ENCODE measurements at places on chromosomes 1 and 21.

GRCh38 chr1:230792691-230793462 is 45.7 kb downstream of the CAPN9 start:
- DNase-seq: no peak

DNA sequence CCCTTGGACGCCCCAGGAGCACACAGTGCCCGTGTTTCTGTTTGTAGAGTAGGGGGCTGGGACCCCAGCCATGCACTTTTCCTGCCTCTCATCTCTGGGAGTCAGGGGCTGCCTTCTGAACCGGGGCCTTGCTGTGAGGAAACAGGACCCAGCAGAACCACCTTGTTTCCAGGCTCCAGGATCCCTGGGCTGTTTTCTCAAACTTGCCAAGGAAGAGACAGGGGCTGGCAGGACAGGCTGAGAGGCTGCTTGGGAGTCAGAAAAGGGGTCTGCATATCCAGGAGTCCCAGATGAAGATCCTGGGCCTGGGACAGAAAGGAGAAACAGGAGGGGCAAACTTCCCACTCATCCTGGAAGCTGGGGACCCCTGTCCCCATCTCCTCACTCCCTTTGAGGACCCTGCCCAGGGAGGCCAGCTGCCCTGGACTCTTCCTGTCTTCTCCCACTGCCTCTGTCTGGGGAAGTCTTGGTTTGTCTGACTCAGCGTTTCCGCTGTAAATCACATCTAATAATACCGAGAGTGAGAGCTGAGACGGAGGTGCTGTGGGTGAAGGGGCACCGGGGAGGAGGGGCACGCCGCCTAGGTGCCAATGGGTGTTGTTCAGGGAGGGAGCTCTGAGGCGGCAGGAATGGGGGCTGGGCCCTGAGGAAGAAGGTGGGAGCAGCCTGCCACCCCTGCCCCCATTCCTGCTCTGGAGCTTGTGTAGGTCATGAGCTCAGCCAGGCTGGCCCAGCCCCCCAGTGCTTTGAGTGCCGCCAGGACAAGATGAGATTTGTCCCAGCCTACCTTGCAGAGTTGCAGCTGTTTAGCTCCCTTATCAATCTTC is 16.7 kb downstream of the POU3F1 start:
- DNase-seq: peak; percentile 88

DNA sequence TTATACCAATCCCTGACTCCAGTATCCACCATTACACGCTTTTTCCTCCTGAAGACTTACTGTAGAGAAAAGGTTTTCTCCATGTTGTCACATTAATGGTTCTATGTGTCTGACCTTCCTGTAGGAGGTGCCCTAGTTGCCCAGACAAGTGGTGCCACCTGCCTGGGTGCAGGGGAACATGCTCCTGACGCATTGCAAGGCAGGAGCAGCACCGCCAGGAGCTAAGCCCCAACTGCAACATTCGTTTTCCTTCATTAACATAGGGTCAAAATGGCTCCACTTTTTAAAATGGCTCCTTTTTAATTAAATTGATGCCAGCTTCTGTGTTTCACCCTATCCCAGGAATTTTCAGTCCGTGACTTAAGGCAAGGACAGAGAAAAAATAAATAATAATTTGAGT is 220.1 kb upstream of the SAMSN1 start:
- no peak for DNase-seq

DNA sequence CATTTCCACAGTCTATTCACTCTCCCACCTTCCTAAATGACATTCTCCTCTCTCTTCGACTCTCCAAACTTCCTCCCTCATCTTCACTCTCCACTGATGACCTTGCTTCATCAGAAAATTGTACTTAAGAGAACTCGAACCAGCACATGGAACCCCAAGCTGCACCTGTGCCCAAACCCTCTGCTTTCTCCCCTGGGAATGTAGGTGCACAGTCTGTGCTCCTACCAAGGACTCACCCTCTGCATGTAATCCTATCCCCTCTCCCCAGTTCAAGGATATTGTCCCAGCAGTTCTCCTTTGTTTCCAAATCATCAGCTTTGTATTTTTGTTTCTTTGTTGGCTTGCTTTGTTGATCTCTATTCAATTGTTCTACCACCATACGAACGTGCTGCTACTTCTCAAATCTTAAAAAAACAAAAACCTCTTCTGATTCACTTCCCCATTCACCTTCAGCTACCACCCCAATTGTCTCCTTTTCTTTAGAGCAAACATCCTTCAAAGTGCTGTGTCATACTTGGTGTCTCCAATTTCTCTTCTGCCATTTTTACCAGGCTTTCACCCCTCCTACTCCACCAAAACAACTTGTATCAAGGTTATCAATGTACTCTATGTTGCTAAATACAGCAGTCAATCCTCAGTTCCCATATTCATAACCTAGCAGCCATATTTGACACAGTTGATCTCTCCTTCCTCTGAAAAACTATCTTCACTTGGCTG is 26.8 kb downstream of the RAB3B start:
- DNase-seq: no peak

DNA sequence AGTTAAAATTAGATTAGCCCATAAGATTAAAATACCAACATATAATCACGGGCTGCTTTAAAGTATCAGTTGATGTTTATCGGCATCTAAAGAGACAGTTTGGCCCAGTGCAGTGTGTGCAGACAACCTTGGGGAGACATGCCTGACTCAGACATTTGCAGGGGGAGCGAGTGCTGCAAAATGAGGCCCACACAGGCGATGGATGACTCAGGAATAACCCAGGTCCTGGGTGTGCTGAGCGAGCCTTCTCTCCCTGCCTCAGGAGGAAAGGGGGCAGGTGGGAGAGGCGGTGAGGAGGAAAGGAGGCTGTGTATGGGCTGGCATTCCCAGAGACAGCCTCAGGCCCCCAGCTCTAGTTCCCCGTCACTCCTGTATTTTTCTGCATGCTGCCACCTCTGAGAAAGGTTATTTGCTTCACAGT is 9.0 kb downstream of the SLC9A1 start:
- peak; percentile 16 for DNase-seq

DNA sequence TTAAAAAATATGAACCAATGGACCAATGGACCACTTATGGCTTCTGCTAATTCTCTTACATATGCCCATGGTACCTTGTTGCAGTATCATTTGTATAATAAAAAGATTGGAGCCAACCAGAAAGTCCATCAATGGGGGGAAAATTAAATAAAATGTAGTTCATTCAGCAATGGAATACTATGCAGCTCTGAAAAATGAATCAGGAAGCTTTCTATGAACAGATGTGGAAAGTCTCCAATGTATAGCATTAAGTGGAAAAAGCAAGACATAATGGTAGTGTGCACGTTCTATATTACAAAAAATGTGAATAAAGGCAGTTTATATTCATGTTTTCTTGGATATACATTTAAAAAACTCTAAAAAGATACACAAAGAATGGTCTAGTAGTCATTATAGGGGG is 101.3 kb downstream of the KCNJ15 start:
- DNase-seq: no peak

- DNase-seq: peak; percentile 95
These were observed 53.8 kb downstream of the IER5 start for GRCh38 chr1:181142096-181142958.

- no peak for DNase-seq
These were observed 71.4 kb downstream of the CDC7 start for GRCh38 chr1:91572044-91572443.

GRCh38 chr1:211656728-211657127 is 18.7 kb downstream of the NEK2 start:
- no peak for DNase-seq

- no peak for DNase-seq
These were observed 64.2 kb downstream of the SLC45A1 start for GRCh38 chr1:8382051-8382505.

DNA sequence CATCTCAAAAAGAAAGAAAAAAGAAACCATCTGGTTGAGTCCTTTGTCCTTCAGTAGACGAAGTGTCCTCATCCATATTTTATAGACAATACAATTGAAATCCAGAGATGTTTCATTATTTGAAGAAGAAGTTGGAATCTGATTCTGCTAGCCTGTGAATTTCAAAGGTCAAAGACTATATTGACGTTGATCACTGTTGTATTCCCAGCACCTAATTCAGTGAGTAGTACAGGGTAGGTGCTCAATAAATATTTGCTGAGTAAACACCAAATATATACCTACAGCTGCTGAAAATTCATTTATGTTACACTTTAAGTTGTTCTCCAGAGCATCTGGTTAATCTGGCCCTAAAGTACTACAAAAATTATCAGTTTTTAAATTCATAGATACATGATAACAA is 135.2 kb downstream of the CACNA1E start:
- no peak for DNase-seq

- DNase-seq: no peak
These were observed 9.1 kb upstream of the ATP5PO start for GRCh38 chr21:33924766-33925100.

GRCh38 chr1:8639148-8639547 is 178.3 kb downstream of the RERE start:
- no peak for DNase-seq

GRCh38 chr1:205751036-205751651 is 1.2 kb upstream of the NUCKS1 start:
- no peak for DNase-seq

GRCh38 chr1:55329091-55329490 is 113.9 kb upstream of the USP24 start:
- DNase-seq: no peak

DNA sequence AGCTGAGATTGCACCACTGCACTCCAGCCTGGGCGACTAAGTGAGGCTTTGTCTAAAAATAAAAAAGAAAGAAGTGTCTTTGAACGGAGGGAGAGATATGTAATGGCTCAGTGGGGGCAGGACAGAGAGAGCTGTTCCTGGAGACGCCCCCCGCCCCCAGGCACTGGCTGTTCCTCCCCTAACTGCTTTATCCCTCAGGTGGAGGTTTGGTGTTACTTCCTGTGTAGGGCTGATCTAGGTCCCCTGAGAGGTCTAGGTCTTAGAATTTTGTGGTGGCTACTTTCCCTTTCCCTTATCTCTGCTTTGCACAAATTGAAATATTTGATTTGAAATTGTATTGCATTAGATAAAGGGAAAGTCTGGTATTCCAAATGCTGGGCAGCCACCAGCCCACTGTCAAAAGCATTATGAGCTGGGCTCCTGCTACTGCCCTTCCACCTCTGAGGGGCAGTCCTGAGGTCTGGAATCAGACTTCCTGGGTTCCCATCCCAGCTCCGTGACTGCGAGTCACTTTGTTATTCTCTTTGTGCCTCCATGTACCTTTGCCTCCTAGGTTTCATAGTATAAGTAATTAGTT is 134.8 kb upstream of the KIF26B start:
- DNase-seq: peak; percentile 8

- DNase-seq: no peak
These were observed 37.3 kb upstream of the SLC19A1 start for GRCh38 chr21:45579383-45580180.

- DNase-seq: no peak
These were observed 96.5 kb downstream of the NPHP4 start for GRCh38 chr1:5895446-5896406.

- peak; percentile 39 for DNase-seq
These were observed 94.8 kb upstream of the KIAA0040 start for GRCh38 chr1:175287377-175287776.
